ENCODE measurements at places on chromosomes 1 and 21.

DNA sequence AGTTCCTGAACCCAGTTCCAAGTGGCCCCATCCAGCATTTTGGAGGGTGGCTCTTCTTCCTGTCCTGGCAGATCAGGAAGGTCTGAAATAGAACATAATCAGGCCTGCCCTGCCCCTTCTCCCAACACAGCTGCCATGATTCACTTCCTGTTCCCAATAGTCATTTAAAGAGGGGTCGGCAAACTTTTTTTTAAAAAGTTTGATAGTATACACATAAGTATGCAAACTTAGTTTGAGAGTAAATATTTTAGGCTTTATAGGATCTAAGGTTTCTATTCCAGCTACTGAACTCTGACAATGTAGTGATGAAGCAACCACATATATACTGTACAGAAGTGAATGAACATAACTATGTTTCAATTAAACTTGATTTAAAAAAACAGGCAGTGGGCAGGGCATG is 66.4 kb downstream of the LUZP1 start:
- no peak for DNase-seq

- DNase-seq: no peak
These were observed 15.5 kb downstream of the CNIH3 start for GRCh38 chr1:224631462-224632115.

- no peak for DNase-seq
These were observed 14.3 kb downstream of the RRP15 start for GRCh38 chr1:218299416-218299815.

GRCh38 chr1:225474986-225475820 is 47.4 kb upstream of the LBR start:
- DNase-seq: peak; percentile 61

- no peak for DNase-seq
These were observed 78.4 kb downstream of the PROX1 start for GRCh38 chr1:214066190-214066589.

GRCh38 chr21:40120940-40121575 is 253.8 kb downstream of the PCP4 start:
- no peak for DNase-seq

GRCh38 chr1:203676455-203676854 is 49.8 kb downstream of the ATP2B4 start:
- DNase-seq: no peak

DNA sequence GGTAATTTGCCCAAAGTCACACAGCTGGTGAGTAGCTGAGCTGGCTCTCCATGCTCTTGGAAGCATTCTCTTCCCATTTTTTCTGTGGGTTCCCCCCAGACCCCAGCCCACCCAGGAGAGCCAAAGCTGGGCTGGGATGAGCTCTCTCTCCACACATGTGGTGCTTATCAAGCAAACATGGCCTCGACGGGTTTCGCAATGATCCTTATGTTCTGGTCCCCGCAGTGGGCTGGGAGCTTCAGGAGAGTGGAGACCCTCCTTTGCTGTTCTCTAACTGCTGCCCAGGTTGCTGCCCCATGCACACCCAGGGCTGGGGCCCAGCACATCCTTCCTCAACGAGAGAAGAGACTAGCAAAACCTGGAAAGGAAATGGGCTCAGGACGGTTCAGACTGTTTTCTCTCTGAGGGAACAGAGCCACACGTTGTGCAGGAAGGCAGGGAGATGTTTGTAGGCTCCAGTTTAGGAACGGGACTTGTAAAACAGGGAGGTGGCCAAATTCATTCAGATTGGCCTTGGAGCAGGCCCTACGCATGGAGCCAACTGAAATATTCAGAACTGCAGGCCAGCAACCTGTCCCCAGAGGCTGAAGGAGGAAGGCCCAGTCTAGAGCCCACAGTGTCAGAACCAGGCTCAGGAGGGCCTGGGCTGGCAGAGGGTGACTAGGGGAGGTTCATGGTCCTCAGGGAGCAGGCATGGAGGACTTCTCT is 27.2 kb upstream of the CSF1 start:
- no peak for DNase-seq

GRCh38 chr1:64894438-64895196 is 71.7 kb downstream of the JAK1 start:
- no peak for DNase-seq

- no peak for DNase-seq
These were observed 16.1 kb downstream of the UBAP2L start for GRCh38 chr1:154236855-154237254.

DNA sequence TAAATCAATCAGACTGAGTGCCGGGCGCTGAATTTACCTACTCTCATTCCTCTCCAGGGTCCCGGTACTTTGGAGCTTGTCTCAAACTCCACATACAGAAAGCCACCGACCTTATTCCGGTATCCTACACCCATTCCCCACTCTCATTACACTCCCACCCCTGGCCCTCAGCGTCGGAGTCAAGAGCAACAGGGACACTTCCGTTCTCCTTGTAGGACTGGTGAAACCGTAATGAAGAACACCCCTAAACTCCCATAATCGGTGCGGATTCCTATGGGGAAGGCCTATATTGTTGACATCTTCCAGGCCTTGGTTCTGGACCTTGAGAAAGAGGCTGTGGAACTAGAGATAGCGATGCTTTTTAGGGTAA is 798 bp downstream of the ZBED6 start:
- no peak for DNase-seq

DNA sequence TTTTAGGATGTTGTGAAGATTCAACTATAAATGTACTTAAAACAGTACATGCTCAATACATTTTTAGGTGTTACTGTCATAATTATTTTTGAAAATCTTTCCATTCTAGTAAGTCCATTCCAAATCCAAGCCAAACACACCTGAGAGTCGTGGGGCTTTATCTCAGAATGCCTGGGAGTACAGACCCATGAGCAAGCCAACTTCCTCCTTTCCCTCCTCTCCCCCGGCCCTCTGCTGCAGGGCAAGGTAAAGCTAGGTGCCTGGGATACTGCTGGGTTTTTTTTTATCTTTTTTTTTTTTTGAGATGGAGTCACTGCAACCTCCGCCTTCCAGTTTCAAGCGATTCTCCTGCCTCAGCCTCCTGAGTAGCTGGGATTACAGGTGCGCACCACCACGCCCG is 16.5 kb downstream of the TMEM51 start:
- no peak for DNase-seq

DNA sequence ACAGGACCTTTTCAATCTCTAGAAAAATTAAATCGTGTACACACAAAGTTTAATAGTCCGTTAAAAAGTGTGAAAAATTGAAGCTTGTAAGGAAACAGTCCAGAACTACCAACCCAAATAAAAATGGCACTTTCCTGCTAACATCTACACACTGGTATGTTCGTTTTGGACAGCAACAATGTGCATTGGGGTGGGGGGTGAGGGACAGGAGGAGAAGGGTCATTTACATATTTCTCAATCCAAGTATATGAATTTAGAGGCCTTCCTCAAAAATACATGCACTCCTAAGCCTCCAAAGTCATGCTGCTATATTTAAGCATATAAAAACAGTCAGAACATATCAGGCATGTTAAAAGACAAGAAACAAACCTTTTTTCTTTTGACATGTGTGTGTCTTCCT is 2.5 kb downstream of the PPP1R15B start:
- no peak for DNase-seq

- no peak for DNase-seq
These were observed 172.7 kb downstream of the BRINP2 start for GRCh38 chr1:177343445-177343844.

DNA sequence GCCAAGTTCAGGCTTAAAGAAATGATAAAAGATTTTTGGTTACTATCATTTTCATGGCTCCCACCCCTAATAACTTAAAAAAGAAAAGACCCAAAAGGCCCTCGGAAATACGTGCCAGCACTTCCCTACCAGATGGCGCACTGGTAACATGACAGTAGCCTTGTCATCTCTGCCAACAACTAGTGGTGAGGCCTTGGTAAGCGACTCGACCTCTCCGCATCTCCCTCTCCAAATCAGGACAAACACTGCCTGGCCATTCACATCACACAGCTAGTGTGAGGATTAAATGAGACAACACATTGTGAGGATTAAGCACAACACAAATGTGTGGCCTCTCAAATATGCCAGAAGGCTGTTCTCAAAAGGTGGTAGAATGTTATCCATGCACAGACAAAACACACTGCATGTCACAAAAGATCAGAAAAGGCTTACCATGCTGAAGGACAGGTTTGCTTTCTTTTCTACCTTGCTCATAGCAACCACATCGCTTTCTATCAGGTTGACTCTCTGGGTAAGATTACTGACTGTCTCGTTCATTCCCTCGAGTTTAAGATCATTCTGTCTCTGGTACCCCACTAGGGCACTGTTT is 16.4 kb downstream of the TEX38 start:
- no peak for DNase-seq

GRCh38 chr1:228508840-228509415 is 21.7 kb downstream of the RNF187 start:
- no peak for DNase-seq

DNA sequence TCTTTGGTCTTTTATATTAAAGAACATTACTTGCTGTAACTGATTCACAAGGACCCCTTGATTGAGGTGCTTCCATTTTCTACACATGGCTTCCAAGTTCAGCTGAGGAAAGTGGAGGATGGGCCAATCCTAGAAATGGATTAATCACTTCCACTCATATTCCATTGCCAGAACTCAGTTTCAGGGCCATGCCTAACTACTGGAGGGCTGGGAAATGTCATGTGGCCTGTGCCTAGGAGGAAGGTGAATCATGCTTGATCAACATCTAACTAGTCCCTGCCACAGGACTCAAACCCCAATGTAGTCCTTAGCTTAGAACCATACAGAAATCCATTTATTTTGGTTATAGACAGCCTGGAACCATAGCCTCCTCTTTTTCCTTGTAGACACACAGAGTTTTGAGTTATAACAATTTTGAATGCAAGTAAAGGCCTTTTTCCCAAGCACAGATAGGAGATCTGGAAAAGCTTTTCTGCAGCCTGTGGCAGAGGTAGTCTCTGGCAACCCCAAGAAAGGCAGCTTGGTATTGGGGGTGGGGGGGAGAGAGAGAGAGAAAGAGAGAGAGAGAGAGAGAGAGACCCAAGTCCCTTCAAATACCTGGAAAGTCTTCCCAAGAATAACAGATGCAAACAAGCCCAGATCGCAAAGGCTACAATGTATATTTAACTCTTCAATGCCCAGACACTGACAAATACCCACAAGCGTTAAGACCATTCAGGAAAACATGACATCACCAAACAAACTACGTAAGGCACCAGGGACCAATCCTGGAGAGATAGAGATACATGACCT is 12.5 kb downstream of the MAST2 start:
- DNase-seq: no peak

GRCh38 chr1:39453603-39454002 is 37.8 kb upstream of the BMP8A start:
- no peak for DNase-seq

- no peak for DNase-seq
These were observed 350.9 kb downstream of the S1PR1 start for GRCh38 chr1:101587741-101588140.

GRCh38 chr1:207965392-207966387 is 54.8 kb upstream of the CD34 start:
- no peak for DNase-seq

GRCh38 chr1:228063251-228064191 is 19.0 kb upstream of the ARF1 start:
- no peak for DNase-seq

DNA sequence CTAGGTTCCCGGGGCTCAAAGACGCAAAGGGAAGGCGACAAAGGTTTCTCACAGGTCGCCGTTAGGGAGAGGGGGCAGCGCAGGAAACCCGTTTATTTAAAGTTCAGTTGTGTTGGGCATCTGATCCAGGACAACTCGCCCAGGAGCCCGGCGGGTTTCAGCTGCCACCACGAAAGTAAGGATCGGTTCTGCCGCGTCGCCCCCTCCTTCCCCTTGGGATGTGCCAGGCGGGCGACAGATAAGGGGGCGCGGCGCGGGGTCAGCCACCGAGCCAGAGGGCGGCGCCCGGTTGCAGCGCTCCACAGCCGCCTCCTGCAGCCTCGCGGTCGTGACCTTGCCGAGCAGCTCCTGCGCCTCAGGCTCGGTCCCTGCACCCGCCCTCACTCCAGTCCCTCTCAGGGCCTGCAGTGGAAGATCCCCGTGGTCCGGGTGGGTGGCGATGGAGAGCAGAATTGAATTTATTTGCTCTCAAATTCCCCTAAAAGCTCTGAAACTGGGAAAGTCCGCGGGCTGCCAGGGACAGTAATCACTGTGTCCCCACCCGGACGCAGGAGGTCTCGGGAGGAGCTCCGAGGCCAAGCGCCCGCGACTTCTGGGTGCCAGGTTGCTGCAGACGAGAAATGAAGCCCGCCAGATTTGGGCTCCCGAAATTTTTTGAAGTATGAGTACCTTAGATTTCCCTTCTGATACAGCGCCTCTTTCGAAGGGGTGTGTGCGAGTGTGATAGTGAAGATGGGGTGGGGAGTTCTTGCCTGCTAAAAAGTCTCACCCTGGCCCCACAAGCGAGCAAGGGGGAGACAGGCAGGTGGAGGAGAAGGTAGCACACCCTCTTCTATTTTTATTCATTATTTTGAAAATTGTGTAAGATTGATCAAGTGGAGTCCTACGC is 28.4 kb upstream of the NFIA start:
- DNase-seq: no peak

DNA sequence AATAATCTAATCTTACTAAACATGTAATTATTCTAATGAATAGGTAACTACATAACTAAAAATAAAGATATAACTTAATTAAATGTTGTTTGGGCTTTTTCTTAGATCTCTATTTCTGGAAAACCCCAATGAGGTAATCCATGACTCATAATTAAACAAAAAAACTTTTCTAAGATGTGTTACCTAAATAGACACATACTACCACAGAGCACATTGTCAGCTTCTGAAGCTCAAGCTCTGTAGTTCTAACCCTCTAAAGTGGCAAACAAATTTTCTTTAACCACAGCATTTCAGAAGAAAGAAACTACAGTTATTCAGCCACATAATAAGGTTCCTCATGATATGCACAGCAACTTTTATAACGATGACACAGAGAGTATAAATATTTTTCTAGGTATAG is 4.2 kb downstream of the OR6K3 start:
- DNase-seq: no peak

DNA sequence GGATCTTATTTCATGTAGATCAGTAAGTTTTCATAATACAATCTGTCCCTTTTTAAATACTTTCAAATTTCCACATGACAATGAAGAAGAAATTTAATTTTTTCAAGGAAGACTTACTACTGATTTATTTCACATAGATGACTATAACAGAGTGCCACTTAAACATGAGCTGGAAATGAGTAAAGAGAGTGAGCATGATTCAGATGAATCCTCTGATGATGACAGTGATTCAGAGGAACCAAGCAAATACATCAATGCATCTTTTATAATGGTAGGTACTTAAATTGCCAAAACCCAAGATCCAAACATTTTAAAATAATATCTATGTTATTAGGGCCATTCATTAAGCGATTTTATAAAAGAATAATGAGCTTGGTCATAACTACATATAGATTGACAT is 110.4 kb downstream of the PTPRC start:
- no peak for DNase-seq

- no peak for DNase-seq
These were observed 12.1 kb downstream of the MCL1 start for GRCh38 chr1:150567341-150567716.

DNA sequence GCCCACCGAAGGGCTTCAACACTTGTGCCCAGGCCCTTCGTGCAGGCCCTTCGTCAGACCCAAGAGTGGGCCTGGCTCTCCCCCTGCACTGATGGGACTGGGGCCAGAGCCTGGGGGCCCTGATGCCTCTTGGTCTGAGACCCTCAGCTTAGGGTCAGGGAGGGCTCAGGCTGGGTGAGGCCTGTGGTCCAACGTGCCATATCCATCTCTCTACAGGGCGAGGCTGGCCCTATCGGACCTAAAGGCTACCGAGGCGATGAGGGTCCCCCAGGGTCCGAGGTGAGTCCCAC is 15.6 kb downstream of the COL6A1 start:
- DNase-seq: no peak

GRCh38 chr1:233182587-233182986 is 112.9 kb downstream of the PCNX2 start:
- DNase-seq: no peak

GRCh38 chr1:73044241-73045036 is 762.1 kb upstream of the NEGR1 start:
- DNase-seq: no peak
